ENCODE measurements at places on chromosomes 3 and 15.

GRCh38 chr3:14110699-14111098 lies 14.0 kb downstream of the CHCHD4 start:
- DNase-seq, result no peak

DNA sequence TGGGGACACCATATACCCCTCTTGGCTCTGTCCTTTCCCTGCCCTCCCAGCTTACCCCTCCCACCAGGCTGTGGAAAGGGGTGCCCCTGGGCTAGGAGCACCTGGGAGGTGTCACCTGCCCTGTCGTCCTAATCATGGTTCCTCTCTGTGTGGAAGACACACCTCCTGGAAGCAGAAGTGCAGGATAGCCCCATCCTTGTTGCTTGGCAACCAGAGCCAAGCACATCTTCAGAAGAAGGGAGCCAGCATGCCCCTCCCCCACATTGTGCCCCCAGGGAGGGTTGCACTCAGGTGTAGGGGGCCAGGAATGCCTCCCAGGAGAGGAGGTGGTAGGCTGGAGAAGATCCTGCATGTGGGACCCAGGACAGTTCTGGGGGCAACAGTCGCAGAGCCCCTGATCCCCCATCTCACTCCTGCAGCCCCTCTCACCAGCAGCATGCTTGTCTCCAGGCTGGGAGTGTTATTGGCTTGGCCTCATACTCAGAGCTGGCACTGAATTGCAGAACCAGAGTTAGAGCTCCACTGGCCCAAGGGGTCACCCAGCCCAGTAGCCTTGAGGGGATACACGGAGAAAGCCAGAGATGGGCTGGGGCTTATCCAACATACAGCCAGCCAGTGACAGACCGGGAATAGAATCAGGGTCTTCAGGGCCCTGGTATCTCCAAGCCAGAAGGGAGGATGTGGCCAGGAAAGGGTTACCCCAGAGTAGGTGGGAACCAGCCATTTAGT lies 8.4 kb downstream of the RAB6B start:
- no peak for DNase-seq

- DNase-seq, result no peak
Measured at GRCh38 chr3:58025837-58026569, 17.8 kb downstream of the FLNB start.

DNA sequence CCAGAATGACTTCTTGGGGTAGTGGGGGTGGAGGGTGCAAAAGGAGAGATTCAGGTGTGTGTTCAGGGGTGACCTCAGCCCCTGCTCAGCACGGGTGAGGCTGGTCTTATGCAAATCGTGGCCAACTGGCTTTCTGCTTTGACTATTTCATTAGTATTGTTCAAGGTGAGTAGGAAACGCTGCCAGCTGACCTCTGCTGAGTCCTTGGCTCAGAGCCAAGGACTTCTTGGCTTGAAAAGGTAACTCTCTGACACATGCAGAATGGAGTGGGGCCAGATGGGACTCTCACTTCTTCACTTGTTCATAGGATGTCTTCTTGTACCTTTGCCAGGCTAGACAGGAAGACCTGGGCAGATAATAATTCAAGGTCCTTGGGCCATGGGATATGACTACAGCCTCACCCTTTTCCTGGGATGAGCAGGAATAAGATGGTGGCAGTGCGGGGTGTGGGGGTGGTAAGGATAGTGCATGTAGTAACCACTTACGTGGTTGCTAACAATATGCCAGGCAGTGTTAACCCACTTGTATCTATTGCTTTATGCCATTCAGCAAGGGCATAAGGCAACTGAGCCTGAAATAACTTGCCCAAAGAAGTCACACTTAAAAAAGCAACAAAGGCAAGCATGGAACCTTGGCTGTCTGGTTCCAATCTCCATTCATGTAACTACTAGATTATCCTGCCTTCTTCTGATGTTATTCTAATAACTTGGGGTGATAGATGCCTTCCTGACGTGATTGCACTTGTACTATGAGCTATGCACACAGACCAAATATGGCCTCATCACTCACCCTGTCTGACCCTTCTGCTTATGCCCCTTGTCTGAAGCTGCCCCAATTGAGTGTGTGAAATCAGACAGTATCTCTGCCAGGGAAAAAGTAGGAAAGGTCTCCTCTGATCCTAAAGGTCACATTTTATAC lies 193.1 kb downstream of the NR1D2 start:
- DNase-seq, result no peak

- DNase-seq, result no peak
Measured at GRCh38 chr15:60396560-60396957, 1.2 kb downstream of the ANXA2 start.

DNA sequence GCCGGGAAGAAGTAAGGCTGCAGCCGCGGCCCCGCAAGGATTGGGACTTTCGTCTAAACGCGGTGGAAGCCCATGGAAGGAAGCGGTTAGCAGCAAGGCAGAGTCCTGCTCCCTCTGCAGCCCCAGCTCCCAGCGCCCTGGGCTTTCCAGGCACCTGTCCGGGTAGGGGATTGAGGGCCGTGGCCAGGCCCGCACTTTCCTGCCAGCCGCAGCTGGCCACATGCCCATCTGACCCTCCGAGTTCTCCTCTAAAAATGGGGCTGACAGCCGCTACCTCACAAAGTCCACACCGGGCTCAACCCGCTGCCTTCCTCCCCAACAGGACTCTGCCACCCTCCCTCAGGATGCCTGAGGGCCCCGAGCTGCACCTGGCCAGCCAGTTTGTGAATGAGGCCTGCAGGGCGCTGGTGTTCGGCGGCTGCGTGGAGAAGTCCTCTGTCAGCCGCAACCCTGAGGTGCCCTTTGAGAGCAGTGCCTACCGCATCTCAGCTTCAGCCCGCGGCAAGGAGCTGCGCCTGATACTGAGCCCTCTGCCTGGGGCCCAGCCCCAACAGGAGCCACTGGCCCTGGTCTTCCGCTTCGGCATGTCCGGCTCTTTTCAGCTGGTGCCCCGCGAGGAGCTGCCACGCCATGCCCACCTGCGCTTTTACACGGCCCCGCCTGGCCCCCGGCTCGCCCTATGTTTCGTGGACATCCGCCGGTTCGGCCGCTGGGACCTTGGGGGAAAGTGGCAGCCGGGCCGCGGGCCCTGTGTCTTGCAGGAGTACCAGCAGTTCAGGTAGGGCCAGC lies 1.9 kb downstream of the NEIL1 start:
- DNase-seq, result no peak

Data from fibroblast of skin of left quadriceps (primary cell).